NCI-H1417 treated with DMSO at 0.1 percent for 48 hours (cell line): ENCODE measurements at places on chromosomes 13 and 19.
A peak's percentile ranks its signal among the peaks of the same experiment; 100 is the strongest.

DNA sequence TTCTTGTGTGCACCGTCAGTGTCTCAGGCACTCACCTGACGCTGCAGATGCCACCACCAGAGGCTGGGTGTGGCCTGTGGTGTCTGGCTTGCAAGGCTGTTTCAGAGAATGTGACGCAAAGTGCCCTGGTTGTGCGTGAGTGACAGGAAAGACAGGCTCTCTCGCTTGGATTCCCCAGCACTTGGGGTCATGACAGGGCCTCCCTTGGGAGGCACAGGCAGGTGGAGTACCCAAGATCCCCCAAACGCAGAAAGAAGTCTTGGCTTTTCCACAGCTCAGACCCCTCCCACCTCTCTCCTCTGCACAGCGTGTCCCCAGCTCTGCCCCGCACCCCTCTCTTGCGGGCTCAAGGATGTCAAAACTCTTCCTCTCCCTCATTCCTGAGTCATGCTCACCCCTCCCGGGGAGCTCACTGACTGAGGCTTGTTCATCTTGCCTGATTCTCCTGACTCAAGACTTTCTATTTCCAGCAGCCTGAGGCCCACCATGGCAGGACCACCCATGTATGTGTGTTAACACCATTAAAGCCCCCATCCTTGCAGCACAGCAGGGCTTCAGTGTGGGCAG, 21.0 kb downstream of the DHX34 start:
- no peak for DNase-seq

- DNase-seq = no peak
Observed at GRCh38 chr13:55087085-55087484, 2053.6 kb upstream of the PRR20A start.

GRCh38 chr13:74280093-74280794, 146.0 kb upstream of the KLF12 start:
- DNase-seq = no peak

DNA sequence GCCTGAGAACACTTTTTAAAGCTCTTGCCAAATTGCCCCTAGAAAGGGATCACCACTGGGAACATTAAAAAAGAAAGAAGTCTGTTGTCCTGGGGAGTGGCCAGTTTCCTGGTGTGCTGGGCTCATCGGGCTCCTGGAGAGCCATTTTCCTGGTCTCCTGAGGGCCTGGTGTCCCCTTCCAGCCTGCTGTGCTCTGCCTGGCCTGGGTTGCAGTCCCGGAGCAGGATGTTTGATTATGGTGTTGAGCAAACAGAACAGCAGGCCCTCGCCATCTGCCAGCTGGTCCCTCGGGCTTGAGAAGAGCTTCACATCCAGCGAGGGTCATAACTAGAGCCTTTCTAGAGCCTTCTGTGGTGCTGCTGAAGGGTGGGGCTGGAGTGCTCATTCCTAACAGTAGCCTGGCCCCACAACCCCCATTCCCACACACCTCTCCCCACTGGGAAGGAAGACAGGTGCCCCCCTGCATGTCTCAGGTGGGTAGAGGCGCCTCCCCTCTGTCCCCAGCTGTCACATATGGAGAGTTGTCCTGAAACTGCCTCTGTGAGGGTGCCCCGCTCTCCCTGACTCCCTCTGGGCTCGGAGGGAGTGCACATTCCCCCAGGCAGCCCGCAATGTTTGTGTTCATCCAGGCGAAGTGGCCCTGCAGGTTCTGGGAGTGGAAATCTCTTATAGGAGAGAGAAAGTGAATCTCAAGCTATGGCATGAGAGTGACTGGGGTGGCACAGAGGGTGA, 151.1 kb downstream of the SIPA1L3 start:
- DNase-seq = peak; percentile 64

- DNase-seq = no peak
Observed at GRCh38 chr13:68176475-68176874, 946.3 kb upstream of the PCDH9 start.

GRCh38 chr13:97497400-97497799, 63.4 kb downstream of the RAP2A start:
- no peak for DNase-seq

GRCh38 chr13:42807866-42808265, 26.5 kb downstream of the FAM216B start:
- no peak for DNase-seq

- no peak for DNase-seq
Observed at GRCh38 chr13:46908501-46908900, 11.6 kb upstream of the HTR2A start.

- no peak for DNase-seq
Observed at GRCh38 chr13:110445722-110446574, 115.6 kb downstream of the RAB20 start.

DNA sequence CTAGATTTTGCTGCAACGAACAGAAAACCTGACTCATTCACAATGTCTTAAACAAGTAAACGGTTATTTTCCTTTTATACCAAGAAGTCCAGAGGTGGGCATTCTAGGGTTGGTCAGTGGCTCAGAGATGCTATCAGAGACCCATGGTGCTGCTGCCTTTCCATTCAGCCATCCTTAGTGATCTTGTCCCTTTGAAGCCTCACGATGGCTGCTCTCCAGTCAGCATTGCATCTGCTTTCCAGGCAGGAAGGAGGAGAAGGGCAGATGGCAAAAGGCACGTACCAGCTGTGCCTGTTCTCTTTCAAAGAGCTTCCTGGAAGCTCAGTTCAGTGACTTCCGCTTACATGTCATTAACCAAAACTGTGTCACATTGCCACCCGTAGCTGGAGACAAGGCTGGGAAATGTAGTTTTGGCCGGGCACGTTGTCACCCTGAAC, 30.1 kb downstream of the WDFY2 start:
- DNase-seq = peak; percentile 26

GRCh38 chr13:50370303-50370950, 355.2 kb downstream of the KCNRG start:
- no peak for DNase-seq

GRCh38 chr13:93552596-93552995, 326.0 kb downstream of the GPC6 start:
- DNase-seq = no peak

DNA sequence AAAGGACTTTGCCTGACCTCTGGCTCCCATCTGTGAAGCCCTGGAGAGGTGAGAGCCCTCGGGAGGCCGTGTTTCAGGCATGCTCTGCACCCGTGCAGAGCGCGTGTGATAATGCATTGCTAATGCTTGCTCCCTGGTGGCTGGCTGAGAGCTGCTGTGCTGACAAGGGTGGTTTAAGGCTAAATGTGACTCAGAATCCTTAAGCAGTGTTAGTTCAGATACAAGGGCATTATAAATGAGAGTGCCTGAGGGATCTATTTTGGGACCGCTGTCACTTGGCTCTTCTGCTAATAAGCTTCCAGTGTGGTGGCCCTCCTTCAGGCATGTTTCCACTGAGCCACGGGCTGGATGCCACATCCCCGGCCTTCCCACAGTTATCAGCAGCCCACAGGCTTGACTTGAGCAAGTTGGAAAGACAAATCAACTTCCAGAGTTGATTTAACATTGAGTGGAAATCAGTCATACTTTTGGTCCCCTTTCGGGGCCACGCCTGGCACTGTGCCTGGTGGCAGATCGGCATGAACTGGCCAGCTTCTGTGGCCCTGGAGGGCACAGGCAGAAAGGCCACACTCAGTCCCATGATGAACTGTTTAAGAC, 17.0 kb downstream of the ALOX5AP start:
- DNase-seq = no peak

DNA sequence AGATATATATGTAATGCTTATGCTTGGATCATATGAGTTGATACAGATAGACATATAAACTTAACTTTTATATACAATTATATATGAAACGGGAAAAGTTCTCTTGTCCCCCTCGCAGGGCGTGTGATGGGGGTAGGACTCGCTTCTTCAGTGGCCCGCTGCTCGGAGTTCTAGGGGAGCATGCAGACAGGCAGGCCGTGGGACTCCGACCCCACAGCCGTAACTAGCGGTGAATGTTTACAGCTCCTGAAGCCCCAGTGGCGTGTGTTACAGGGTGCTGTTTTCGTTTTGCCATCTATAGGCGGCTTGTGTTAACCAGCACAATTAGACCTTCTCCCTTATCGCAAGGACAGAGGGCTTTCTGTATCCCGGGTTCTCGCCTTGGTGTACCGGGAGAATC, 1899.8 kb downstream of the PCDH9 start:
- no peak for DNase-seq

- no peak for DNase-seq
Observed at GRCh38 chr13:28559636-28560259, 64.8 kb upstream of the FLT1 start.

DNA sequence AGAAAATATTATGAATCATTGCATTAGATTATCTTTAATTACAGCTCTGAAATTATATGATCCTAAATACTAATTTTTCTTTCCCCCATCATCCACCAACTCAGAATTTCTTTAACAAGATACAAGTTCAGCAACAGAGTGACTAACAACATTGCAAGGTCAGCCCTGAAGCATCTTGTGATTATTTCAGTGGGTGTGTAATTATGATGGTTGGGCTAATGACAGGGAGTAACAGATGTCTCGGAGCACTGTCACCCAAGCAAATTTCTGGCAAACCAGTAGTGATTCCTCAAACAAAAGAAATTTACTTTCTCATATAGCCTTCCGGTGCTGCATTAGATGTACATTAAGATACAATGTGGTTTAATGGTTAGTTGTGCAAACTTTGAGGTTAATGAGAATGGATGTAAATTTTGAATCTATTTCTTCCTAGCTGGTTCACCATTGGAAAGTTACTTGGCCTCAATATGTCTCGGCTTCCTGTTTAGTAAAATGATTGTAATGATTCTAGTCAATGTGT, 238.9 kb downstream of the ITGBL1 start:
- no peak for DNase-seq

- no peak for DNase-seq
Observed at GRCh38 chr19:18660939-18661670, 22.4 kb upstream of the CRTC1 start.

GRCh38 chr19:45419396-45419795, 4.3 kb downstream of the ERCC1 start:
- DNase-seq = no peak

GRCh38 chr19:54063350-54064116, at the start of gene VSTM1:
Gene VSTM1, minus strand, starts transcription at chr19:54063897. Its CDS starts 120 bp downstream, at chr19:54063777.
- no peak for DNase-seq

- no peak for DNase-seq
Observed at GRCh38 chr19:46724468-46724867, 7.6 kb upstream of the PRKD2 start.
